ENCODE measurements at places on chromosomes 11 and 22.
A peak's percentile ranks its signal among the peaks of the same experiment; 100 is the strongest.

GRCh38 chr11:134761386-134761785 is 349.3 kb upstream of the B3GAT1 start:
- no peak for DNase-seq

GRCh38 chr22:43985532-43985931 is 30.3 kb downstream of the SAMM50 start:
- no peak for DNase-seq

GRCh38 chr11:4134806-4135205 is 40.2 kb downstream of the RRM1 start:
- no peak for DNase-seq

DNA sequence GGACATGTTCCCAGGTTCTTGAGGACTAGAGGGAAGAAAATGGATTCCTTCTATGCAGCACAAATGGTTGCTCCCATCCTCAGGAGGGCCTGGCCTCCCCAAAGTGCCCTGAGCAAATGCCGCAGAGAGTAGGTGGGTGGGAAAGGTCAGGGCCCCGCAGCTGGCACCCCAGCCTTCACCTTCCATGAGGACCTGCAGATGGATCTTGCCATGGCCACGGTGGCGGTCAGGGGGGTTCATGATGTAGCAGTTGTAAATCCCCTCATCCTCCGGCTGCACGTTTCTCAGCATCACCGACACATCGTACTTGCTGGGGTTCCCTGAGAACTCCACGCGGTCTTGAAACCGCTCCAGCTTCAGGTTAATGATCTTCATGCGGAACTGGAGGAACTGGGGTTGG is 8.5 kb downstream of the SCN2B start:
- DNase-seq, result no peak

GRCh38 chr11:2265396-2265795 is 5.0 kb downstream of the ASCL2 start:
- no peak for DNase-seq

DNA sequence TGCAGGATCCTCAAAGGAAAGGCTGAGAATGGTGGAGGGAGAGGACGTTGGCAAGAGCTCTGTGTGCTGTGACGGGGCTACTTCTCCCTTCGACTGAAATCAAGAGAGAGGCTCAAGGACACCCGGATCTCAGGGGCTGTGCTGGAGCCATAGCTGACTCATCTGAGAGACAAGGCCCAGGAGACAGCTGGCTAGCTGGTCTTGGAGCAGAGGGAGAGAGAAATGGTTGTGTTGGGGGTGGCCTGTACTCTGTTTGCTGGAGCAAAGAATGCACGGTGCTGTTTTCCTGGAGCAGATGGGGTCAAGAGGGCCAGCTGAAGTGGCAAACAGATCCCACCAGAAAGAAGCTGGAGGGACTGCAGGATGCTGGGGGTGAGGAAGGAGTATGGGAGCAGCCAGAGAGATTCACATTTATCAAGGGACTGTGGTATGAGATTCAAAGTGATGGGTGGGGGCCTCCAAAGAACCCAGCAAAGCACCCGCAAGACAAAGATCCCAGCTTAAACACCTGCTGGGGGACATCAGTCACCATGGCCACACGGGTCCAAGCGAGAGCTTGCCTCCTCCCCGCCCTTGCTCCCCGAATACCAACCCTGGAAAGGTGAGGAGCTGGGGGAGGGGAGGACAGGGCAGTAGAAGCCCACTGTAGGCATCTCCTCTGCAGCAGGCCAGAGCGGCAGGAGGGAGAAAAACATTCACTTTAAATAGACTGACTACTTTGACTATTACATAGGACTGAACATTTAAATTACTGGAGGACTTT is 40.8 kb downstream of the MAP6 start:
- DNase-seq, result no peak

DNA sequence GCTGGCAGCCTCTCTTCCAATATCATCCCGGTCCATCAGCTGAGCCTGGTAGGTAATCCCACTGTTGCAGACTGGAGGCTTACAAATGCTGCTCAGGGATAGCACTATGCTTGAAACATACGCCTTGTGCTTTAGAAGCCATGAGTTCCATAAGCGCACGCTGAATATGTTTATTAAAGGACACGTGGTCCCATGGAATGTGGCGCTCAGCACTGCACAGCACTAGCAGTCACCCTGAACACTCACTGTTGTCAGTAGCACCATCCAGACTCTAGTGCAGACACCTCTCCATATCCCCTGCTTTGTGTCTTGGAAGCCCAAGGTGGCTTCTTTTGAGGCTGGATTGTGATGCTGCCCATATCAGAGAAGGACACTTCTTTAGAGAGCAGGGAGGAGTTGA is 120.9 kb downstream of the MAML2 start:
- no peak for DNase-seq

DNA sequence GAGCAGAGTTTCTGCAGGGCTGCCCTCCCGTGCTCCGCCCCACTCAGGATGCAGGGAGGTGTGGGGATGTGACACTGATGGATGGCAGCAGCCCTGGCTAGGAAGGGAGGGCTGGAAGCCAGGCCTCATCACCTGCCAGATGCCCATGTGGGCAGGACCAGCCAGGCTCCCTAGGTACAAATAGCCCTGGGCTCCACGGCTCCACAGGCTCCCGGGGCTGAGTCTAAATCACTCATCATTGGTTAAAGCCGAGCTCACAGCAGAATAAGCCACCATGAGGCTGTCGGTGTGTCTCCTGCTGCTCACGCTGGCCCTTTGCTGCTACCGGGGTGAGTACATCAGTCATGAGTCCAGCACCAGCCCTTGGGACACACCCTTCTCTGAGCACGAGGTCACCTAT is at the start of gene SCGB1D1:
Gene SCGB1D1 (plus strand): TSS at position 206 of the 400 bp plus-strand sequence. CDS start 69 bp downstream, at position 275.
- peak; percentile 72 for DNase-seq
